ENCODE measurements at places on chromosomes 11 and 22. TPM values are rescaled to one million over a fixed set of nuclear protein-coding genes. Genes with fewer than 3 reads are reported as not detected.

ANO3 gene
- total RNA-seq, result not detected

DNA sequence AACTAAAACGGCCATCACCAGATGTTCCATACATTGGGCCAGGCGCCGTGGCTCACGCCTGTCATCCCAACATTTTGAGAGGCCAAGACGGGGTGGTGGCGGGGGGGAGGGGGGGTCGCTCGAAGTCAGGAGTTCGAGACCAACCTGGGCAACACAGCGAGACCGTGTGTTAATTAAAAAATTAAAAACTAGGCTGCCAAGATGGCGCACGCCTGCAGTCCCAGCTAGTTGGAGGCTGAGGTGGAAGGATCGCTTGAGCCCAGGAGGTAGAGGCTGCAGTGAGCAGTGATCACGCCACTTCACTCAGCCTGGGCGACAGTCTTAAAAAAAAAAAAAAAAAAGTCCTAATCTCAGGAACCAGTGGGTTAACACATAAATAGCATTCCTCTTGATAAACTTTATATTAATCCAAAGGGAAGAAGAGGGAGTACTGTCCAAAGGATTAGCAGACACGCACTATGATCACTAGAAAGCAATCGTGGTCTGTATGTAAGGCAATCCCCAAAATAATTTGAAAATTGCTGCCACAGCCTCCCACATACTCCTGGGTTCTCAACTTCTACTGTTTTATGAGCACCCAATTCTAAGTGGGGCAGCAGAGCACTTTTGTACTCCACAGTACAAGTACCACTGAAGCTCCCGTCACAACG, 604 bp downstream of the PUS3 start:
- DNase-seq, result no peak

- DNase-seq, result no peak
Observed at GRCh38 chr11:72333661-72334060, 89.7 kb upstream of the PHOX2A start.

PRPF19 gene
- total RNA-seq, result 66.7 TPM

DNA sequence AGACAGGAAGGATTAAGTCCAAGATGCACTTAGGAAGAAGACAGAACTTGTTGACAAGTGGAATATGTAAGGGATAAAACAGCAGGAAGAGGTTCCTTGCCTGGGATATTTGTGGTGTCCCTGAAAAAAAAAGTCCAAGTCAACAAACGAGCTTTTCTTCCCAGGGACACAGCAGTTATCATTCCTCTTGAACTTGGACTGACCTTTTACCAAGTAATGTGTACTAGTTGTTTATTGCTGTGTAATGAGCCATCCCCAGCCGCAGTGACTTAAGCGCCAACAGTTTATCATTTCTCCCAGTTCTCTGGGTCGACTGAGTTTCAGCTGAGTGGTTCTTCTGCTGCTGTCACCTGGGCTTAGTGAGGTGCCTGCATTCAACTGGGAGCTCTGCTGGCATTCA, 37.0 kb downstream of the KREMEN1 start:
- DNase-seq, result no peak

GRCh38 chr11:795634-796564, 2.2 kb downstream of the SLC25A22 start:
- DNase-seq, result peak; percentile 72

NPTXR gene
- 2.6 TPM for total RNA-seq

DNA sequence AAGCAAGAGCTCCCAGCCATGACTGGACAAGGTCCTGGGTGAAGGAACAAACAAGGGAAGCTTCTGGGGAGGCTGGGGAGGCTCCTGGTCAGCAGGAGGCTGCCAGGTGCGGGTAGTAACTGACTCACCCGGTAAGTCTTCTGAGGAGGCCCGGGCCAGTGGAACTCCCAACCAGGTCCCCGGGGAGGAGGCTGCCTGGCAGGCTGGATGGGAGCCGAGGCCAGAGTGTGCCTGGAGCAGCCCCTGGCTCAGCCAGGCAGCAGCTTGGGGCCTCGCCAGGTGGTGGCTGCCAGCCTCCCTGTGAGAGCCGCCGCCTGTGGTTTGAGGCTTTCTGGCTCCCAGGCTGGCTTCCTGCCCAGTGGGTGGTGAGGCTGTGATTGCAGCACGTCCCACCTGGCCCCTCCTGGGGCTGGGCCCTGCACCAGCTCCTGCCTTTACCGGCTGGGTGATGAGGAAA, 46.2 kb downstream of the IGF2 start:
- DNase-seq, result peak; percentile 72

TSGA10IP gene
- not detected for total RNA-seq

DNA sequence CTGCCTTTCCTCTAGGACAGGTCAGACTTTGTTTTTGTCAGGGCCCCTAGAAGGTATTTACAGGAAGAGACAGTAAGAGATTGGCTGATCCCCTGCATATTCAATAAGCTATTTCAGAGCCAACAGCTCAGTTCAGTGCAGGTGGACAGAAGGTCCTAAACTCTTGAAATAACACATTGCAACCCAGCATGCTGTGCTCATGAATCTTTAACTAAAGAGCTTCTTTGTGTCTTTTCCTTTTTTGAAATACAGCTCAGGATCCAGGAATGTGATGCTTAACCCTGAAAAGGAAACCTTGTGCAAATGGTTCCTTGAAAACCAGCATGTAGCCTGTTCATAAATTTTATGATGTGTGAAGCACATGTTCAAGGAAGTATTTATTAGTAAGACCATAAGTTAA, 43.9 kb downstream of the BBOX1 start:
- no peak for DNase-seq

PTS gene
- total RNA-seq, result 69.6 TPM

DNA sequence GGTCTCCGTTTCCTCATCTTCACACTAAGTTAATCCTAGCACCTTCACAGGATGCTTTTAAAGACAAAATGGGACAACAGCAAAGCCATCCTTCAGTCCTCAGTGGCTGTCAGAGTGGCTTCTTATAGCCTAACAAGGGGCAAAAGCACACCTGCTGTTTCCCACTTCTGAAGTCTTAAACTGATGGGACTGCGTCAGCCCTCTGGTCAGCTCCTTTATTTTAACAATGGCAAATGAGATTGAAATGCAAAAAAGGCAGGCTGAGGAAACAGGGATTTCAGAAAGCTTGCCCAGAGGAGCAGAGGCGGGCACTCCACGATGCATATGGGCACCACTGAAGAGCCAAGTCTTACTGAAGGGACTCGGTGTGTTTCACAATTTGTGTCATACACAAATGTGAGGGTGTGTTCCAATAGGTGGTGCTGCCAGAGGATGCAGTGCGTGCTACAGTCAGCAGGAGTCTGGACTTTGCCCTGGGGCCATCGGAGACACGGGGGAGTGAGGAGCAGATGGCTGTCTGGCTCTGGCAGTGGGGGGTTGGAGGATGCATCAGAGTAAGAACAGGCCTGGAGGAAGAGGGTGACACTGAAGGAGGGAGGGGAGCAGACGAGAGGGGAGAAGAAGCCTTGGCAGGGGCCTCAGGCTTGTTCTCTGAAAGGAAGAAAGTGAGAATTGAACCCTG, 47.3 kb downstream of the TENM4 start:
- DNase-seq, result no peak

GRCh38 chr11:94128291-94128745, 323 bp upstream of the PANX1 start:
- no peak for DNase-seq

TRIM49B gene
- total RNA-seq, result not detected

GRCh38 chr11:34997952-34998528, 81.6 kb downstream of the PDHX start:
- no peak for DNase-seq

PIH1D2 gene
- 0.23 TPM for total RNA-seq

GRCh38 chr11:11895672-11896071, 53.9 kb downstream of the USP47 start:
- no peak for DNase-seq

DNA sequence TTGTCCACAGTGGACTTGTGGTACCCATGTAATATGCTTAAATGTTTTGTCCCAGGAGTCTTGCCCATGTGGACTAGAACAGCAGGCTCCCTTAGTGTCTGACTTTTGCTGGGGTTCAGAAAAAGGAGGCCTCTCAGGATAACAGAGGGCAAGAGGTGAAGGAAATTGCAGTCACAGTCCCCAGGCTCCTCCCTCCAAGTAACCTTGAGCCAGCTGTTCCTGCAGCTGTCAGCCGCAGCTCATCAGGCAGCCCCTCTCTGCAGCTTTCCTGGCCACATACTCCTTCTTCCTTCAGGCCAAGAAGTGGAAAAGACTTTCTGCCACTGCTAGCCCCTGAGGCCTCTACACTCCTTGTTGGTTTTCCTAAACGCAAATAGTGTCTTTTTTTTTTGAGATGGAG, 6.3 kb upstream of the MYO18B start:
- no peak for DNase-seq

GRCh38 chr11:14308114-14308896, 50.7 kb downstream of the RRAS2 start:
- no peak for DNase-seq

DNA sequence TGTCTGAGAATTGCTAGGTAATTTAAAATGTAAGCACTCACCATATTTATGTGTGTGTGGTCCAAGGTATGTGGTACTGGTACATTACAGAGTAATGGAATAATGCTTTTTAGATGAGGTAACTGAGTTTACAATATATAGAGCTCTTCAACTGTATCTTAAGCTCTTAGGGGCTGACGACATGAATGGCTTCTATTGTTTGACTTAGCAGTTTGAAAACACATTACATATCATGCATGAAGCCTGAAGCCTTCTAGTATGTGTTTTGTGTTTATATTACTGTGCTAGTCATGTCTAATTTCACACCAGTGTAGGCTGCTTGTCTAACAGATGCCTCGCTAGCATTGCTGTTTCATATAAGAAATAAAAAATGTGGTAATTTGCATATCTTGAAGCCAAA, 37.2 kb downstream of the GAS2 start:
- DNase-seq, result no peak

OAF gene
- total RNA-seq, result 1.3 TPM

GRCh38 chr11:22752908-22753310, 76.7 kb downstream of the SVIP start:
- no peak for DNase-seq

- no peak for DNase-seq
Observed at GRCh38 chr11:7609521-7609920, 63.8 kb downstream of the CYB5R2 start.

All from T-helper 17 cell (primary cell).